ENCODE measurements at places on chromosomes 13 and 19.

- DNase-seq: no peak
These were observed 5.3 kb upstream of the CNMD start for GRCh38 chr13:52744842-52745375.

- no peak for DNase-seq
These were observed at the start of gene PHF11 for GRCh38 chr13:49495783-49496762. Gene PHF11 (plus strand): TSS chr13:49495953. CDS start chr13:49496002, 49 bp downstream.

GRCh38 chr13:80033286-80033685 lies 307.6 kb downstream of the SPRY2 start:
- no peak for DNase-seq

- DNase-seq: no peak
These were observed 588.9 kb downstream of the KCTD12 start for GRCh38 chr13:76297331-76297730.

- no peak for DNase-seq
These were observed 247.3 kb upstream of the SOX21 start for GRCh38 chr13:94959626-94960025.

GRCh38 chr19:1354970-1355567 lies 28.6 kb upstream of the NDUFS7 start:
- DNase-seq: no peak

- DNase-seq: no peak
These were observed 955.5 kb upstream of the PCDH9 start for GRCh38 chr13:68185444-68186141.

GRCh38 chr13:103539721-103540381 lies 473.6 kb upstream of the SLC10A2 start:
- DNase-seq: no peak

DNA sequence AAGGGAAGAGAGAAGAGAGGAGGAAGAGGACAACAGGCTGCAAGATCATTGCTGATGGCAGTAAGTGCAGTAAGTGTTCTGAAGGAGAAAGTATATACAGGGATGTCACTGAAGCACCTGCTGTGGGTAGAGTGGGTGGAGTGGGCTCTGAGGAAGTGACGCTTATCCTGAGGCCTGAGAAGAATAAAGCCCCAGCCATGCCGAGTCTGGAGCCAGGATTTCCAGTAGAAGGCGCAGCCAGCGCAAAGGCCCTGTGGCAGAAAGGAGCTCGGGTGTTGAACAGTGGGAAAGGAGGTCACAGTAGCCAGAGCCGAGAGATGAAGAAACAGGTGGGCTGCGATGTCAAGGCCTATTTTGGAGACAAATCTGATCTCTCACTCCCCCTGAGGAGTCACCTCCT lies 31.8 kb upstream of the ADGRE5 start:
- DNase-seq: no peak

DNA sequence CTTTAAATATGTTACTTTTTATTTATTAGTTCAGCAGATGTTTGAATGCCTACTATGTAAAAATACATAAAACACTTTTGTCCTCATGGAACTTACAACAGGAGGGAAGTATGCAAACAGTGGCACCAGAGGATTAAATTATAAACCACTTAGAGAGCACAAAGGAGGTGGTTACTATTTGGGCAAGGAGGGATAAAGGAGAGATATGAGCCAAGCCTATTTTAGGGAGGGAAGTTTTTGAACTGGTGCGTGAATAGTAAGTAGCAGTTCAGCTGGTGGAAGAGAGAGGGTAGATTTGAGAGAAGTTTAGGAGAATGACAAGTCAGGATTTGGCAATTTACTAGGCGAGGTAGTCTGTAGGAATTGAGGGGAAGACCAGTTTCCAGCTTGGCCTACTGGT lies 8.6 kb downstream of the AKAP11 start:
- no peak for DNase-seq

DNA sequence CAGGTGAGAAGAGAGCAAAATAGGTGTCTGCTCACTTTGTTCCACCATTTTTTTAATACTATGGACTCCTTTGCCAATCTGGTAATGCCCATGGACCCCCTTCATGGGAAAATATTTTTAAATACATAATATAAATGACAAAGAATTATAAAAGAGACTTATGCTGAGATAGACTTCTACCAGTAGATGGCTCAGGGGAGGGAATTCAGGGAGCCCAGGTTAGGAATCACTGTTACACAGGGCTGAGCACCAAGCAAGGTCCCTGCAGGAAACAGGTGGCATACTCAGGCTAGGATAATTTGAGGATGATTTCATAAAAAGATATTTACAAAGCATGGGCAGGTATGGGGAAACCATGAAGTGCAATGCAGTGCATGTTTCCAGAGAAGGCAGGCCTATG lies 525.9 kb downstream of the FGF9 start:
- no peak for DNase-seq

- no peak for DNase-seq
These were observed 654 bp downstream of the STAP2 start for GRCh38 chr19:4337906-4338440.

DNA sequence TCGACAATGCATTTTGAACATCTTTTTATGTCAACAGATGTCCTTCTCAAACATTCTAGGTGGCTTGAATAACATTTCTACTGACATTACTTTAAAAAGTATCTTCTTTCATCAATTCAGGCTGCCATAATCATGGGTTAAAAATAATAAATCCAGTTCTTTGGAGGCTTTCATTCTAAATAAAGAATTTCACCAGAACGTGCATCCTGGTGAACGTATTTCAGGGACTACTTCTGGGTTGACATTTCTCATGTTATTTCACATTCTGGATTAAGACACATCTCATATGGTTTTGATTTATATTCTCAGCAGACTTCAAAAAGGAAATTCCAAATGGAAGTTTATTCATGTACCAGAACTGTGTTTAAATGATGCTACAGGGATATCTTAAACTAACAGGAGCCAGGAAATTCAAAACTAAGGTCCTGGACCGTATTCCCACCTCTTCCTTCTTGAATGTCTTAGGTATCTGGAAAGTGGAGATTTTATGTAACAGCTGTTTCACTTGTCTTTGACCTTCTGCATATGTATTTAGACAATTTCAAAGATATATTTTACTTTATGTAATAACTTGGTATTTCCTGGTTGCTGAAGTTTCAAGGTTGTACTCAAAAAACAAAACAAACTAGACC lies 107.2 kb downstream of the STARD13 start:
- DNase-seq: no peak

DNA sequence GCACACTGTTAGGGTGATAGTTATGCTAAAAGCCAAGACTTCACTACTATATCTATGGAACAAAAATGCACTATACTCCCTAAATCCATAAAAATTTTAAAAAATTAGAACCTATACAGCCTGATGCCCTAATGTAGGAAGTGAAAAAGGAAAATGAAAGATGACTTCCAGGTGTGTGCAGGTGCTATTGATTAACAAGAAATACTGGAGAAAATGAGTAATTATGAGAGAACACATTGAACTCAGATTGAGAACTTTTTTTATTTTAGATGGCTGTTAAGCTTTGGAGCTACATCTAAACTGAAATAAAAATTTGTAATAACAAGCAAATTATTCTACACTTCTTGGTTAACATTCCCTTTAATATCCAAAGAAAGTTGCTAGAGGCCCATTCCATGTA lies 1015.7 kb downstream of the PCDH9 start:
- DNase-seq: no peak

DNA sequence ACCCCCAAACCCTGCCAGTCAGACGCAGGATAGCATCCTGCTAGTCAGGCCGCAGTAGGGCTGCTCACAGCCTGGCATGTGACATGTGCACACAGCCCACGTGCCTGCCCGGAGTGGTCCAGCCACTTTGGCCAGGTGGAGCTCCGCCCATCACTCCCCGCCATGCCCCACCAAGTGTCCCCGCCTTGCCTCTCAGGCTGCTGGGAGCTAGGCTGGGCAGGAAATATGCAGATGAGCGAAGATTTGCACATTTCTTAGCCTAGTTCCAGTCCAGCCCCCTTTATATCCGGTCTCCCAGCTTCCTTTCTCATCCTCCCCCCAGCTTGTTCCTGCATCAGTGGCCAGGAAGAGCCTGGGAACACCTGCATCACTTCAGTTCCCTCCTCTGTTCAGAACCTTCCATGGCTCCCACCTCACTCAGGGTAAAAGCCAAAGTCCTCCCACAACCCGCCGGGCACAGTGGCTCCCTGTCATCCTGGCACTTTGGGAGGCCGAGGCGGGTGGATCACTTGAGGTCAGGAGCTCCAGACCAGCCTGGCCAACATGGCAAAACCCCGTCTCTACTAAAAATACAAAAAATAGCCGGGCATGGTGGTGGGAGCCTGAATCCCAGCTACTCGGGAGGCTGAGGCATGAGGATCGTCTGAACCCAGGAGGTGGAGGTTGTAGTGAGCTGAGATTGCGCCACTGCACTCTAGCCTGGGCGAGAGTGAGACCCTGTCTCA lies 2.3 kb upstream of the DOCK6 start:
- DNase-seq: no peak

DNA sequence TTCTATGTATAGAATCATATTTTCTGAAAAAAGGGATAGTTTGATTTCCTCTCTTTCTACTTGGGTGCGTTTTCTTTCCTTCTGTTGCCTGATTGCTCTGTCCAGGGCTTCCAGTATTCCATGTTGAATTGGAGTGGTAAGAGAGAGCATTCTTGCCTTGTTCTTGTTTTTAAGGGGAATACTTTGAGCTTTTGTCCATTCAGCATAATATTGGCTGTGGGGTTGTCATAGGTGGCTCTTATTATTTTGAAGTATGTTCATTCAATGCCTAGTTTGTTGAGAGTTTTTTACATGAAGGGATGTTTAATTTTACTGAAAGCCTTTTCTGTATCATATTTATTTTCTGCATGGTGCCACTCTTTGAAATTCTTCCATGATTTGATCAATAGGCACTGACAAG lies 173.5 kb upstream of the IRS2 start:
- no peak for DNase-seq

GRCh38 chr19:12034620-12035019 lies 859 bp downstream of the ZNF433 start:
- no peak for DNase-seq

GRCh38 chr19:8396563-8397203 lies 6.5 kb downstream of the RAB11B start:
- DNase-seq: no peak

GRCh38 chr19:47210689-47211316 lies 20.2 kb downstream of the BBC3 start:
- DNase-seq: no peak

DNA sequence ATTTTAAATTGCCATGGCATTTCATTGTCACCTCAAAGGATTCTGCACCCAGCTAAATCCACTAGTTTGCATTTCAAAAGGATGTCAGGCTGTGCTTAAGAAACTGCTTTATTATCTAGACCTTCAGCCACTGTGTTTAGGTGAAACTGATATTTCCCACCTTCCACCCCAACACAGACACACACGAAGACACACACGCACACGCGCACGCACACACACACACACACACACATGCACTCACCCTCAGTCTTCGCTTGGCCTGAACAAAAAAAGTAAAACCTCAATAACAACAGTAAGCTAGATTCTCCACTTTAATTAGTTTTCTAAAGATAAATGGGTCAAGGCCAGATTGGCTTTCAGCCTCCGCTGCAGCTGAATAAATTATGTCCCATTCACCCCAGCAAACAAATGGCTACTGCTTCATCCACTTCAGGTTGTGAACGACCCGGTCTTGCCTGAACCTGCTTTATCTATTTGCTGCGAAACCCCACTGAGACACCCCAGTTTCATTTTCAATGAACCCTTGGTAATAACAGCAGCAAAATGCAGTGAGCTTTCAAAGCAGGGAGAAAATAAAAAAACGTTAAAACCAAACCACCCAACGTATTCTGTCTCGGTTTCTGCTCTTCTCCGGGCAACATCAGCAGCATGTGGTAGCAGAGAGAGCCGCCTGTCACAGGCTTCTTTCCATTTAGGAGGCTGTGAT lies 166.8 kb downstream of the DCT start:
- DNase-seq: no peak

GRCh38 chr13:44425041-44425814 lies 51.6 kb downstream of the SERP2 start:
- DNase-seq: no peak

- DNase-seq: no peak
These were observed 213.5 kb downstream of the DIAPH3 start for GRCh38 chr13:59950266-59950665.

GRCh38 chr19:38729653-38730469 lies 14.4 kb downstream of the CAPN12 start:
- DNase-seq: no peak

- DNase-seq: no peak
These were observed 12.4 kb downstream of the TMEM143 start for GRCh38 chr19:48351341-48351752.

GRCh38 chr13:44763615-44764301 lies 187.6 kb upstream of the TSC22D1 start:
- no peak for DNase-seq

- no peak for DNase-seq
These were observed 126.2 kb downstream of the KCNRG start for GRCh38 chr13:50141375-50141975.

DNA sequence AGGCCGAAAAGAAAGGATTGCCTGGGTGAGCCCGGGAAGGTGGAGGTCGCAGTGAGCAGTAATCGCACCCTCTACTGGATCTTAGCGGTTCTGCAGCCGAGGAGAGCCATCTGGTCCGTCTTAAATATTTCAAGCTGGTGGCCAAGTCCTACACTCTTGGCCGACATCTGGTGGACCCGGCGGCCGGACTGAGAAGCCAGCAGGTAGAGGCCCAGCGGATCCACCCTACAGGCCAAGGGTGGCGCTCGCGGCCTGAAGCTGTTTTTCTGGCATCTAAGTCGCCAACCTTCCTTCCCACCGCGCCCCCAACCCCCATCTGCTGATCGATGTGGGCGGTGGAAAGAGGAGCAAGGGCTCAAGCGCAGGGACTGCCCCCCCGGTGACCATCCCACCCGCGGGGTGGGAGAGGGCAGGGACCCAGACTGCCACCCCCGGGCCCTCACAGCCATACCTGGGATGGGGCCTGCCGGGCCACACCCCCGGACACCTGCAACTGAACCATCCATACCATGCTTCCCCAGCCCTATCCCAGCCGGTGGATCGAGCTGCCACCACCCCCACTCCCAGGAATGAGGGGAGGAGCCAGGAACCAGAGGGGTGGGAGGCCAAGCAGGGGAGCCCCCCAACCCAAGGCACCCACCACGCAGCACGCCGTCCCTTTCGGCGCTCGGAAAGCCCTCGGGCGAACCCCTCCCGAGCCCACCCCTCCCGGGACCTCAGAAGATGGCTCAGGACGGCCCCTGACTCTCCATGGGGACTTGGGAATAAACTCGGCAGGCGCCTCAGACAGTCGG lies 46.3 kb upstream of the ZNF730 start:
- no peak for DNase-seq

DNA sequence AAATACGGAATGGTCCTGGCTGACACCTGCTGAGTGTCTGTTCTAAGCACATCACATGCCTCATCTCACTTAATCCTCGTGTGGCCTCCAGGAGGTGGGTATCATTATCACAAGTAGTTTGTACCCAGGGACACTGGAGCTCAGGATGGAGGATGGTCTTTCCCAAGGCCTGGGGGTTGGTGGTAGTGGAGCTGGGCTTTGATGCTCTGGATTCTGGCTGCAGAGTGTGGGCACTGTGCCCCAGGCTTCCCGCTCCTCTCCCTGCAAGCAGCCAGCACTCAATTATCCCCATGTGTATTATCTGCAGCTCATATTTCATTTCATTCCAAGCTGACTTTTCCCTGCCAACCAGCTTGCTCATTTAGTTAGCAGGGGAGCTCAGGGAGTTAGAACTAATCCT lies 52.1 kb downstream of the SIAH3 start:
- no peak for DNase-seq

GRCh38 chr13:43908156-43909126 lies 28.7 kb downstream of the LACC1 start:
- DNase-seq: peak; percentile 22
